Left cardiac atrium (tissue), 4 donors: ENCODE measurements at places on chromosomes 2 and 18. TPM values are rescaled to one million over a fixed set of nuclear protein-coding genes. Genes with fewer than 3 reads are reported as not detected.

The DGUOK gene
- total RNA-seq = 25.2 TPM

The MLPH gene
- total RNA-seq = 121 TPM

The REG3A gene
- not detected for total RNA-seq

The CBLN2 gene
- total RNA-seq = not detected

The POMC gene
- total RNA-seq = 10.6 TPM

The CHRNG gene
- total RNA-seq = not detected

The CHST9 gene
- total RNA-seq = 0.44 TPM

The CHRND gene
- 0.35 TPM for total RNA-seq

The NCKAP5 gene
- 6.2 TPM for total RNA-seq

The CROCC2 gene
- total RNA-seq = not detected

The NOSTRIN gene
- total RNA-seq = 16.1 TPM

The STPG4 gene
- not detected for total RNA-seq

The RAD51AP2 gene
- 0.18 TPM for total RNA-seq

The GKN1 gene
- not detected for total RNA-seq

The MC5R gene
- not detected for total RNA-seq

The GALNT13 gene
- 3.2 TPM for total RNA-seq

The ROCK1 gene
- 39.1 TPM for total RNA-seq

The LHCGR gene
- 0.44 TPM for total RNA-seq

The OSR1 gene
- total RNA-seq = 59.7 TPM

The AKAIN1 gene
- total RNA-seq = not detected

The ZNF397 gene
- 17.9 TPM for total RNA-seq

The SFT2D3 gene
- 4.7 TPM for total RNA-seq

The IL1A gene
- not detected for total RNA-seq

The SPAST gene
- 8.0 TPM for total RNA-seq
